Left cardiac atrium (tissue), 4 donors: ENCODE measurements at places on chromosomes 1 and 21. TPM values are rescaled to one million over a fixed set of nuclear protein-coding genes. Genes with fewer than 3 reads are reported as not detected.

The CNN3 gene
- 162 TPM for total RNA-seq

The SUSD4 gene
- total RNA-seq = 15.6 TPM

The CD5L gene
- total RNA-seq = 0.38 TPM

GRCh38 chr1:219564109-219564508, 48.8 kb downstream of the ZC3H11B start:
- DNase-seq = no peak

GRCh38 chr1:76290271-76290670, 215.7 kb downstream of the ST6GALNAC3 start:
- no peak for DNase-seq

- no peak for DNase-seq
These were observed 28.6 kb downstream of the LRIG2 start for GRCh38 chr1:113101588-113101987.

DNA sequence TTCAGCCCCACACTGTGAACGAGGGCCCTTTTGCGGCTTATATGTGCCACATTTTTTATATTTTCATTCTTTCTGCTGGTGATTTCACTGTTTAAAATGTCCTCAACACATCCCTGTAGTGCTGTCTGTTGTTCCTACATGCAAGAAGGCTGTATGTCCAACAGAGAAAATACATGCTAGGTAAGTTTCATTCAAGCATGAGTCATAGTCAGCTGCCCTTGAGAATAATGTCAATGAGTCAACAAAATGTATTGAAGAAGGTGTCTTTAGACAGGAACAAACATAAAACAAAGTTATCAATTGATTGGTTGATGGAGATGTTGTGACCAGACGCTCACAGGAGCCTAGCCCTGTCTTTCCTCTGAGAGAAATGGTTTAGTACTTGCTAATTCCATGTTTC, 553.4 kb downstream of the PLPP3 start:
- no peak for DNase-seq

GRCh38 chr1:25657883-25658760, 41.5 kb downstream of the MAN1C1 start:
- DNase-seq = no peak
